ENCODE measurements at places on chromosomes 7 and 10.

- no peak for DNase-seq
Measured at GRCh38 chr7:13992596-13992964, 3.1 kb upstream of the ETV1 start.

- DNase-seq = no peak
Measured at GRCh38 chr7:113071465-113071864, 15.2 kb downstream of the GPR85 start.

DNA sequence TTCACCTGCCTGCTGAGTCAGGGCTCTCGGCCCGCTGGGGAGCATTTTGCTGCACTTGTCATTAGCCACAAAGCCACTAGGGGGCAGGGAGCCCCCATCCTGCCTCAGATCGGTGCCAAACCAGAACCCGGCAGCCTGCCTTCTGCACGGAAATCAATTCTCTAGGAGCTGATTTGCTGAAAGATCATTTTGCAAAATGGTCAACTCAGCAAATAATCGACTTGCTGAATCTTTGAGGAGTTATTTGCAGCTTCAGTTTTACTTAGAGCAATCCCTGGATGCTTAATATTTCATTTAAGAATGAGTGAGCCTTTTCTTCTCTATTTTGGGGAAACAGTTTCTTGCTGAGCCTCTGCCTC, 1.7 kb upstream of the GIMAP8 start:
- no peak for DNase-seq

DNA sequence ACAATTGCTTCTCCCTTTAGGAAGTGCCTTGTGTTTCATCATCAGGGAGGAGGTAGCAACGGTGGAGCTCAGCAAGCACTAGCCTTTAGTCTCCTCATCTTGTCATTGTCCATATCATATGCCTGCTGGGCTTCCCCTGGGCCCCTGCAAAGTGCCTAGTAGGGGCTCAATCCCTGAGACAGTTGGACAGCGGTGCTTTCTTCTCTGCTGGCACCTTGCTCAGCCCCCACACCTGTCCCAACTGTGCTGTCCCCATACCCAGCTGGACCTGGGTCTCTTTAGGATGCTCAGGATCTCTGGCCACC, 5.5 kb downstream of the SMARCD3 start:
- no peak for DNase-seq

DNA sequence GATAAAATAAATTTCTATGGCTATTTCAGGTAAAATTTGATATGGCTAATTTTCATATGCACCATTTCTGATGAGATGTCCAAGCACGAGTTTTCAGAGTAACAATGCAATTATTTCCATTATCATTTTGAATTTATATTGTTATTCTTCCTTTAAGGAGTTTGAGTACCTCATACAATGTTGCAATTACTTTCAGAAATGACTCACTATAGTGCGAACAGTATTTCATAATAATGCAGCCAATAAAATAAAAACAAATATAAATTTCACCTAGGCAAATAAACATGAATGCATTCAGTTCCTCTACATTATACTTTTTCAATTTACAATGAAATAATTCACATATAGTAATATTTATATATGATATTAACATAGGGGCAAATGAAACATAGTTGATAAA, 78.8 kb upstream of the LRRN3 start:
- DNase-seq = no peak

- DNase-seq = no peak
Measured at GRCh38 chr7:133197972-133198544, 54.8 kb upstream of the EXOC4 start.

DNA sequence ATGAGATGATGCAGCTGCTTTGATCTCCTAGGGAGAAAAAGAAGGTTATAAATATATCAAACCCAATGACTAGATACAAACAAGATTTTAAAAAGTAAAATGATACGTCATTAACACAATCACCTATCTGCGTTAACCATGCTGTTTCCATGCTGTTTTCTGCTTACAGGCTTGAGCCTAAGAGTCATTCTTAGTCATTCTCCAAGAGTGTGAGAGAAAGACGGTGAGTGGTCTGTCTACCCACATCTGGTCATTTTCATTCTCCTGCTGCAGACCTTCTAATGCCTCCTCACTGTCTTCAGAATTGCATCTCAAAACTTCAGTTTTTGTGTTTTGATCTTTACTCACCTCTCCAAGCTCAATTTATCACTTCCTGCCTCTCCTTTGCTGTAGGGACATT, 98.0 kb upstream of the ELMO1 start:
- no peak for DNase-seq

DNA sequence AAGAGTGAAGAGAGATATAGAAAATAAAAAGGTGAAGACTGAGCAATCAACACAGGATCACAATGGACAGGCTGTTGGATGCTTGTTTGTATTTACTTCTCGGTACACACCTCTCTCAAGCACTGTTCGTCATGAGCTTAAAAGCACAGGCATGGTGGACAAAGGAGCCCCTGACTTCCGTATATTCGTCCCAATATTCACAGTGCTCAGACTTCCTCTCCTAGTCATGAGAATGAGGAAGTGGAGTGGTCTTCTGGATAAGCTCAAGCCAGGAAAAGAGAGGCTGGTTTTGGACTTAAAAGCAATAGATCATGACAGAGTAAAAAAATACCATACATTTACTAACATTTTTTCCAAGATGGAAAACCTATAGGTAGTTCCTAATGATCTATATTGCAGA, 172.5 kb downstream of the SORCS1 start:
- DNase-seq = no peak

- DNase-seq = no peak
Measured at GRCh38 chr7:4792537-4793126, 17.2 kb downstream of the AP5Z1 start.

DNA sequence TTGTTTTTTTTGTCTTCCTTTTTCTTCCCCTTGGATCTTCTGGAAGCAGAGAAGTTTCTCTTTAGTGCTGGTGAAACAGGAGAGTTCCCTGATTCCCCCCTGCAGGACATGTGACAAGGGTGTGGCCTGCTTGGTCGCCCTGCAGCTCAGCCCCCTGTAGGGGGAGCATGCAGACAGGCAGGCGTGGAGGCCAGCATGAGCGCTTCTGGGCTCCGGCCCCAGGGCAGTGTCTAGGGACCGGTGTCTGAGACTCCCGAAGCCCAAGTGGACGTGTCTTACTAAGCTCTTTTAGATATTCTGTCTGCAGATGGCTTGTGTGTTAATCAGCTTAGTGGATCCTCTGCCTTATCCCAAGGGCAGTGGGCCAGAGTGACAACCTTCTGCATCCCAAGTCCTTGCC, 26.1 kb downstream of the PRSS58 start:
- no peak for DNase-seq

DNA sequence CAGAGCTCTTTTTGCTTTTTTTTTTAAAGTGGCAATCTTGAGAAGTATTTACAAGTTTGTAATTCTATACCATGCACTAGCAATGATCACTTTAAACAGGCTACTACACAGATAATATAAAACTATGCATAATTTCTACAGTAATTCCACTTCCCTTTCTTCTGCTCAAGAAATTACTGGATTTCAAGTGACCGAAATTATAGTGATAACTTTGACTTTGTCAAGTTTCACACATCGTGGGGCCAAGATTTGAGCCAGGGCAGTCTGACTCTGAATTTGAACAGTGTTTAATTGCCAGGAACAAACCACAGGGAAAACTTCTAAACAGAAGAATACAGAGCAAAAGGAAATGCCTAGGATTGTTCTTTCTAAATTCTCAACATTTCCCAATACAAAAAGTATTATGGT, 288.3 kb upstream of the MKLN1 start:
- no peak for DNase-seq

DNA sequence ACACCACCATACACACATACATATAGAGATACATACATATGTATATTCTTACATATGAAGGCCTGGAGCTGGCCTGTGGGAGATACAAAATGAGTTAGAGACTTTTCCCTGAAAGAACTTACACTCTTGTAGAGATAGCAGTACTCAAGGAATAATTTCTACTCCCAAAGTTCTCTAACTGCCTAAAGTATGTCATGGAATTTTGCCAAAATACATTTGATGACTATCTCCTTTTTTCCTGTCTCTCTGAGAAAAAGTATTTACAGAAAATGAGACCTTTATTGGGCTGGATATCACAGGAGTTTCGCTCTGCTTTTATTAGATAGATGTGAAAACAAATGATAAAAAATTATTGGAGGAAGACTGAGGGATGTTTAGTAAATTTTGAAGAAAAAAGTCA, 220.1 kb downstream of the POU6F2 start:
- no peak for DNase-seq

- no peak for DNase-seq
Measured at GRCh38 chr10:35056686-35057085, 33.5 kb downstream of the CUL2 start.

GRCh38 chr10:50152792-50153272, 85.1 kb downstream of the WASHC2A start:
- DNase-seq = peak; percentile 1

DNA sequence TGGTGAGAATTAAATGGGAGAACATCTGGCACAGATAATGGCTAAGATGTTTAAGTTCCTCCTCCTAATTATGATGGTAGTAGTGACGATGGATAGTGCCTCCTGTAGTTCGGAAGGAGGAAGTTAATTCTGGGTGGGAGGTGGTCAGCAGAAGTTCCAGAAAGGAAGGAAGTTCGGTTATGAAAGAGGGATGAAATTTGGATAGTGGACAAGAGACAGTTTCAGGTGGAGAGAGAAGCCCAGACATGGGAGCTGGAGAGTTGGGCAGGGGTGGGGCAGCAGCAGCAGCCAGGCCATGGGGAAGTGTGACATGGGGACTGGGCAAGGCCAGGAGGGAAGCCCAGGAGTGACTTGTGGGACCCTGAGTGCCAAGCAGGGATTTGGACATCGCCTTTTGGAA, 99.5 kb downstream of the CCNY start:
- DNase-seq = no peak

- no peak for DNase-seq
Measured at GRCh38 chr10:102230861-102231356, 4.8 kb downstream of the ELOVL3 start.

- no peak for DNase-seq
Measured at GRCh38 chr7:18788026-18788425, 292.5 kb downstream of the HDAC9 start.

DNA sequence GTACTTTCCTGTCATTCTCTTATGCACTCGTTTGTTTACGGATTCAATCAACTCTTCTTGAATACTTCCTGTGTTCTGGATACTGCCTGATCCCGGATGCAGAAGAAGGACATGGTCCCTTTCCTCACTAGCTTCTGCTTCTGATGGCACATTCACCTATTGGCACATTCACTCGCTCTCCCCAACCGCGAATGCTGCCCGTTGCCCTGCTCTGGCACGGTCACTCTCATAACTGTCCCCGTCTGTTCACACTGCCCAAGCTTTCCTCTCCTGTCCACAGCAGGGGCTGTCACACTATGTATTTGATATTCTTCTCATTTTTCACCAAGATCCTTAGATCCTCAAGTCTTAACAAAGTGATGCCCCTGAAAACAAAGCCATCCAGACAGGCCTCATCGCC, 327.4 kb downstream of the PAXIP1 start:
- no peak for DNase-seq

GRCh38 chr10:119541459-119542356, 811 bp downstream of the RGS10 start:
- DNase-seq = no peak

- no peak for DNase-seq
Measured at GRCh38 chr10:115956225-115957011, 316.6 kb downstream of the GFRA1 start.

- no peak for DNase-seq
Measured at GRCh38 chr7:17640730-17641377, 299.4 kb downstream of the SNX13 start.
